ENCODE measurements at places on chromosomes 5 and 9. TPM values are rescaled to one million over a fixed set of nuclear protein-coding genes. Genes with fewer than 3 reads are reported as not detected.

- no peak for DNase-seq
Measured at GRCh38 chr5:169350016-169350415, 49.1 kb upstream of the SLIT3 start.

DNA sequence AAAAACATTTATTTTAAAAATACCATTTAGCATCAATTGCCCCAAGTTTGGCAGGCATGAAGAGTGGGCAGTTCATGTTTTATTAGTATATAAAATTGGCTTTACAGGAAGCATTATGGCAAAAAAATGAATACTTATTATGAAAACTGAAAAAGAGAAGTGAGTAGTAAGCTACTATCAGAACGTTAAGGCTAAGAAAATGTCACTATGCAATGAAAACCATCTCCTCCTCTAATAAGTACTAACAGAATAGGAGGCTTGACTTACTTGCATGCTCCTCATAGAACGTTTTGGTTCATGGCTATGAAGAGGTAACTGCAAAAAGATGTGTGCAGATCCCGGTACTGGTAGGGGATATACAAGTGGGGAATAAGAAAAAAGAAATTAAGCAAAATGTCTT, 23.6 kb downstream of the TICAM2 start:
- DNase-seq: no peak

GRCh38 chr9:89319015-89319905, 960 bp downstream of the SECISBP2 start:
- no peak for DNase-seq

- no peak for DNase-seq
Measured at GRCh38 chr5:71907001-71907588, 188.0 kb downstream of the CARTPT start.

GRCh38 chr5:43367909-43368669, 44.1 kb downstream of the CCL28 start:
- DNase-seq: no peak

- no peak for DNase-seq
Measured at GRCh38 chr9:37796232-37796631, 4.4 kb upstream of the DCAF10 start.

DNA sequence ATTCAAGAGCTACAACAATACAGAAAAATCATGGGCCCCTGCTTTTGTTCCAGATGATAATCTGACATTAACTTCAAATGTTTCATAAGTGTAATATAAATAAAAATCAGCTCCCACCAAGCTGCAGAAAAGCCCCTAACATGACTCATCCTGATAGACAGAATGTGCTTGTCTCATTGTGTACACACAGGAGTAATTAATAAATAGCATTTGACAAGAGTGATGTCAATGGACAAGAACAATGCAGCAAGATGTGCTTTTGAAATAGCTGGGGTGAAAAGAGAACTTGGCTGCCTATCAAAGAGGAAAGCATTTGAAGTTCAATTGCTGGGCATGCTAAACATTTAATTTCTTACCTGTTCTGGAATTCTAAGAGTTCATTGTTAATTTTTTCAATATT, 79.2 kb downstream of the DNAH5 start:
- no peak for DNase-seq

DNA sequence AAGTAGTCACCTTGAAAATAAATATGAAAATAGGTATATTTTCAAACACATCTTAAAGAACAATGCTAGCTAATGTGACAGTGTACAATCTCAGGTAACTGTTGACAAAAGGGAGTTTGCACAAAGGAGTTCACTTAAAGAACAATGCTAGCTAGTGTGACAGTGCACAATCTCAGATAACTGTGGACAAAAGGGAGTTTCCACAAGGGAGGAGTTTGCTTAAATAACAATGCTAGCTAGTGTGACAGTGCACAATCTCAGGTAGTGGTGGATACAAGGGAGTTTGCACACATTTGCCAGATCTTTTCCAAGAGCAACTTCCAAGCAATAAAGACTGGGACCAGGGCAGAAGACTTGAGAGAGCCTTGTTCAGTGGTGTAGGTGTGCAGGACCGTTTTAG, 442.9 kb upstream of the FTMT start:
- no peak for DNase-seq

DNA sequence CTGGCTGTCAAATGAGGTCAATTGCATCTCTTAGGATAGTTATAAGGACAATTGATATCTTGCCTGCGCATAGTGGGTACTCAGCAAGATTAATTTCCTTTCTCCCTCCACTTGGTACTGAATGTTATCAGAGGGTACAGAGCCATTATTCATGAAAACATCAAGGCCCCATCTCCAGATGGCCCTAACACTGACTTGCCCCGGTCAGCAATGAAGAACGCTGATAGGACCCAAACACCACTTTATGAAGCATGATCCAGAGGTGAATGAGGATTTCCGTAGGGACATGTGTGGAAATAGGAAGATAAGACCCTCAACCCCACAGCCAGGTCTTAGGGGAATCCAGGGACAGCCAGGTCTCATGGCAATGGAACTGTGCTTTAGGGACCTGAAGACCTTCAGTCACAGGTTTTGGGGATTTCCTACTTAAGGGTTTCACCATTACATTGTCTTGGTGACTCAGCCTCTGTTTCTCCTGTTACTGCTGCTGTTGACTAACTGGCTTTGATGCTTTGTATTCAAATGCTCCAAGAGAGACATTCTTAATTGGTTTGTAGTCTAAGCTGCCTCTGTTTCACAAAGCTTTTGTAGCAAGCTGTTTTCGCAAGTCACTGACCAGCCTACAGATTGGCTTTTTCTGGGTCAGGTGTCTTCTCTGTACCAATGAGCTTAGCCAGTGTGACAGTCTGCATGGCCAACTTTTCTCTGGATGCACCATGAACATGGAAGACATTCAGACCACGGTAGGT, 35.3 kb upstream of the IQGAP2 start:
- DNase-seq: no peak

DNA sequence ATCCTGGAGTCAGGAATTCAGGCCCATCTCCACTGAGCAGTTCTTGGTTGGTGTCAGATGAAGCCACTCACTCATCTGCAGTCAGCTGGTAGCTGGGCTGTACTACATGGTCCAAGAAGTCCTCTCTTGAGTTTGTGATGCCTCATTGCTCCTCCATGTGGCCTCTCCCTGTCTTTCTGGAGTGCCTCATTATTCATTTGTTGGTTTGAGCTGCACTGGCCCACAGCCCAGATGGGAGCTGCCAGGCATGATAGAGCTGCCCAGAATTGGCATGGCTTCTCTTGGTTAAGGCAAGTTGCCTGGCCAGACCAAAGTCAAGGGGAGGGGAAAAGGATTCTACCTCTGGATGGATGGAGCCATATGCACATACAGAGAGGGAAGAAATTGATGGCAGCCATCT, 8.0 kb downstream of the PTCD2 start:
- no peak for DNase-seq

DNA sequence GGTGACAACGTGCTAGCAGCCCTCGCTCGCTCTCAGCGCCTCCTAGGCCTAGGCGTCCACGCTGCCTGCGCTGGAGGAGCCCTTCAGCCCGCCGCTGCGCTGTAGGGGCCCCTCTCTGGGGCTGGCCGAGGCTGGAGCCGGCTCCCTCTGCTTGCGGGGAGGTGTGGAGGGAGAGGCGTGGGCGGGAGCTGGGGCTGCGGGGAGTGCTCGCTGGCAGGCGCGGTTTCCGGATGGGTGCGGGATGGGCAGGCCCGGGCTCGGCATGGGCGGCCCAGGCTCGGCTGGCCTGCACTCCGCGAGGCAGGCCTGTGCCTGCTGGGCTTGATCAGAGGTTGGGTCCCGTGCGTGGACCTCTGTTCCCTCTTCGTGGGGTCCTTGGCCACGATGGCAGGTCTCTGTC, 472.6 kb downstream of the PRR16 start:
- DNase-seq: no peak

- no peak for DNase-seq
Measured at GRCh38 chr5:111478898-111479297, 33.4 kb downstream of the STARD4 start.

DNA sequence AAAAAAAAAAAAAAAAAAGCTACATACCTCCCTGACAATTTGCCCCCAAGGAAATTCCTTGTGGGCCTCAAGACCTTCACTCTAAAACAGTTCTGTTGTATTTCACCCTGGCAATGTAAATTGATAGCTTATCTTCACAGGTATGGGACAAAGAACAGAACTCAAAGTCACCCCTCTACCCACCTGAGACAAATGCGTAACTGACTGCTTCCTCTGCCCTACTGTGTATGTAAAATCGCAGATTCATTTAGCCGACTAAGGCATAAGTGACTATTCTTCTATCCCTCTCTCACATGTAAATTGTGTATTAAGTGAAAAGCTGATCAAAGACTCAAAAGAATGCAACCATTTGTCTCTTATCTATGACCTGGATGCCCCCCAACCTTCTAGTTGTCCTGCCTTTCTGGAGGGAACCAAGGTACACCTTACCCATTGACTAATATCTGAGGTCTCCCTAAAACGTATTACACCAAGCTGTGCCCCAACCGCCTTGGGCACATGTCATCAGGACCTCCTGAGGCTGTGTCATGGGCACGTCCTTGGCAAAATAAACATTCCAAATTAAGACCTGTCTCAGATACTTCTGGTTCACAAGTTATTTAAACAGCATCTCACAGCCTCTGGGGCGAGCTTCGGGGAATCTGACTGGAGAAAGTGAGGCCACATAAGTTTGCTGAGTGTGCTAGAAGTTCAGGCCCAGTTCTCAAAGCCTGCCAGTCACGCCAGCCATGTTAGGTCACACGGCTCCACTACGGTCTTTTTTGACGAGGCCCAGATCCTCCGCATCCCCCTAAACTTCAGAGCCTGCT, 954 bp downstream of the TBCA start:
- DNase-seq: no peak

DNA sequence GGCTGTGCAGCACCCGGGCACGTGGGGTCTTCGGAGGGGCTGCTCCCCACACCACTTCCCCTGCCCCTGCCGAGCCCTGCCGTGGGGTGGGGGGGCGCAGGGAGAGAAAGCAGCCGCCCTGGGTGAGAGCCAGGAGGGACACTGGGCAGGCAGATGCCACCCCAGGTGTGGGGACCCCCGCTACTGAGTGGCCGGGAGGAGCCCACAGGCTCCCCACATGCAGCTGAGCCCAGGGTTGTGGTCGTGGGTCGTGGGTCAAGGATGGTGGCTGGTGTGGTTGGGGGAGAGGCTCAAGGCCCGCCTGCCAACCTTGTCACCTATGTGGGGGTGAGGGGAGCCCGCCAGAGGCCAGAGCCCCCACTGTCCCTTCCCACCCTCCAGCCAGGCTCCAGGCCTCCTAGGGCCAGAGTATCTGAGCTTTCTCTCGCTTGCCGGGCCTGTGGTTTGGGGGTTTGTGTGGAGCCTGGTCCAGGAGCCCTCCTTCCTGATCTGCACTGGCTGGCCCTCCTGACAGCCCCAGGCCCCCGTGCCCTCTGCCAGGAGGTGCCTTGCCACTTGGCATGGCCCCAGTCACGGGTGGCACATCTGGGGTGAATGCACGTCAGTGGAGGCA, 35.5 kb downstream of the EXOC3 start:
- no peak for DNase-seq

DNA sequence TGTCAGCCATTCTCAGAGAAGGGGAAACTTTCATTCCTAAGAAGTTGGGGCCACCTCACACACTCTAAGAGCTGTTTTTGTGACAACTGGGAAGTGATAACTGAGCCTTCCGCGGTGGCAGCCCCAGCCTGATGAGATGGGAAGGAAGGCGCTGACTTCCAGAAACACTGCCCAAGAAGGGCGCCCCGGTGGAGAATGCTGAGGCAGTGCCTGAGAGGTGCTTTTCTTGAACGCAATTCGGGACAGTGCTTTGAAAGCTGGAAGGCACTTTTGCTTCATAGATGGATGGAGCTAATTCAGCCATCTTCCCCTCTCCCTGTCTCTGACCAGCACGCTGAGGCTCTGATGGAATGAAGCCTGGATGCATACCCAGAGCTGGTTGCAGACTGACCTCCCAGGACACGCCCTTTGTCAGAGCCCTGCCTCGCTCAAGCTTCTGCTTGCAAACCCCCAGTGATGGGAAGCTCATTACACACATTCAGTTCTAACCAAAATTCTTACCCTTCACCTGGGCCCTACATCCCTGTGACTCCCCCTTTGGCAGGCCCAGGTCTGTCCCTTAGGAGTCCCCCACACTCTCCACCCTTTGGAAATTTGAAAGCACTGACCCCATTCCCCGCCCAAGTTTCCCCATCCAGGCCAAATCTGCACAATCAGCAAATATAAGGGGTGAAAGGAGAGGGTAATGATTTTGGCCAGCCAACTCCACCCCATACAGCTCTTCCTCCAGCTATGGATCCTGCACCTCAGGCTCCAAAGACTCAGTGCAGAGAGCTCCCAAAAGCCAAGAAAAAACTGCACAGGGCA, 66.6 kb upstream of the SLC25A51 start:
- DNase-seq: no peak

DNA sequence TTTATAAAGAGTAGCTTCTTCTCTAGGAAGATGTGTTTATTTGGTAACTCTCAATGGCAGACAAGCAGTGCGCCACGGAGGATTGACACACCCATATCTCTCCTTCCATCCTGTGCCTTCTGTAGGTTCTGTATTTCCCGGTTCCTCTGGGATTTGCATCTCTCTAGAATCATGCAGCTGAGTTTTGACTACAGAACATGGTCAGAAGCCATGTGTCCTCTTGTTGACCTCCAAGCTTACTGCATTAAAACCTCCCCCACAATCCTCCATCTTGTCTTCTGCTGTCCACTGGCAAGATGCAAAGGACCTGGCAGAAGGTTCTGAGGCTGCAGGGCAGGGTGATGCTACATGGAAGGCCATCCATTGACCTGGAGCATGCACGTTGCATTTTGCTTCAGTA, 482.0 kb downstream of the DMRT2 start:
- no peak for DNase-seq

- DNase-seq: peak; percentile 16
Measured at GRCh38 chr9:121353241-121354061, 16.6 kb downstream of the STOM start.

GRCh38 chr5:50440651-50441492, at the start of gene EMB:
TSS of gene EMB (minus strand) at chr5:50441288. CDS start at chr5:50441151, 137 bp downstream.
- DNase-seq: peak; percentile 89

- no peak for DNase-seq
Measured at GRCh38 chr9:16879416-16879815, 8.9 kb upstream of the BNC2 start.

GRCh38 chr9:8614926-8615440, 815.4 kb upstream of the DMAC1 start:
- no peak for DNase-seq

The PCDHGB4 gene
- not detected for total RNA-seq

The SPINK5 gene
- not detected for total RNA-seq

The MYORG gene
- 0.58 TPM for total RNA-seq

The FOXD4L5 gene
- not detected for total RNA-seq

The BSPRY gene
- total RNA-seq: not detected

The WDR38 gene
- not detected for total RNA-seq

Data from CD4-positive, alpha-beta T cell (primary cell).